Activated CD4-positive, alpha-beta T cell treated with anti-CD3 and anti-CD28 coated beads for 4 hours (primary cell): ENCODE measurements at places on chromosomes 13 and 19.

DNA sequence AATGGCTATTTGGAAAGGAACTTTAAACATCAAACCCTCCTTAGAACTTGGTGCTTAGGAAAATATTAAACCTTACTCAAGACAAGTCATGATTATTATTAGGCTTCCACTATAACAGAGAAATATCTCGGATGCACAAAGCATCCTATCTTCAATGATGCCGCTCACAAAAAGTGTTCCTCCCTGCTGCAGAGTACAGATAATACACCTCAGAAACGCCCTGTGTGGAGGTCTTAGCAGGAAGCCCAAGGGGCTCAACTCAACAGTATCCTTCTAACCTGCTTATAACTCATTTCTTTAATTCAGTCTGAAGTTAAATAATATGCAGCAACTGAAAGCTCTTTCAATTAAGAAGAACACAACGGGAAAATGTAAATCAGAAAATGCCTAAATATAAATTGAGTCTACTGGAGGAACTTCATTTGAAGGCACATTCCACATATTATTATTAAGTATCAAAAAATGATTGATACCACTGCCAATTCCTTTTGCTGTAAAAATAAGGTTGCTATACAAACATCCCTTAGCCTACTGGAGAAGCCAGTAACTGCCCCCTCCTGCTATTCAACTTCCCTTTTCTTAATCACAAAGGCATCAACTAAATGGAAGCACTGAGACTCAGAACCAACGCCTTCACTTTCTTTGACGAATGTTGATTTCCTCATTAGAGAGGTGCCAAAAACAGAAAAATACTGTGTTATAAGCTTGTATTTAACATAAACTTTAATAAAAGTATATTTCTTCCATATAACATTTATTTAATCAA, 12.0 kb downstream of the ELF1 start:
- DNase-seq: no peak

- no peak for DNase-seq
Measured at GRCh38 chr19:30344446-30345425, 27.4 kb upstream of the ZNF536 start.

DNA sequence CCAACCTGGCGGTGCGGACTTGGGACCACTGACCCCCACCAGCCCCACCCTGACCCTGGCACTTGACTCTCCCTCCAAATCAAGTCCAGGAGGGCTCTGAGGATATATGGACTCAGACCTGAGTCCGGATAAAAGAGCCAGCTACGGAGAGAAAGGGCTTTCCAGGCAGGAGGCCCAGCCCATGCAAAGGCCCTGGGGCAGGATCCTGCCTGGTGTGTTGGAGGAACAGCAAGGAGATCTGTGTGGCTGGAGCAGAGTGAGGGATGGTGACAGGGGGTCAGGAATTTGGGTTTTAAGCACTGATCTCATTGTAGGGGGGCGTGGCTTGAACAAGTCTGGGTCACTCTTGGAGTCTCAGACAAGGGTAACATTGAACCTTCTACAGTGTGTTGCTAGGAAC, 474 bp upstream of the ZNRF4 start:
- no peak for DNase-seq

DNA sequence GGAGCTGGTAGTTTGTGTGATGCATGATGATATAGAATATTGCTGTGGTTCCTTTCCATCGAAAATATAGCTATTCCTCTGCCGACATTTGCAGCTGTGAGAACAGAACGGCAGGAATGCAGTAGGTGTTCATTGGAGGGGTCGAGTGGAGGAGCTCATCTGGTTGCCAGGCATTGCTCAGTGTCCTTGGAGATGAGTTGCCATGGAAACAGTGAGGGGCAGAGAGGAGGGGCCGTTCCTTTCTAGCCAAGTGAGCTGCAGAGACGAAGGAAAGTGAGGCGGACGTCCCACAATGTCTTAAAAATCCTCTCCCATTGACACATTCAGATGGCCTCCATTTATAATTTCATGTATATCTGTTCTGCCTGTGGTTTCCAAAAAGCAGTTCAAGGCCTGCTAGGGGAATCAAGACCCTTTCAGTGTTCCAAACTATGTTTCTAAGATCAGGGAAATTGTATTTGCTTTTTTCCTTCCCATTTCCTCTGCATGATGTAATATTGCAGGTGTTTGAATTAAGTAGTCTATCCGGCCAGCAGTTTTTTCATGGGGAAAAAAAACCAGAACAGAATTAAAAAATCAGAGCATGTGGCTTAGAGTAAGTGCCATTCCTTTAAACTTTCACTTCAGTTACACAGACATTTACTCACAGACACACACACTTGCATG, 41.2 kb upstream of the ZNF835 start:
- DNase-seq: no peak

DNA sequence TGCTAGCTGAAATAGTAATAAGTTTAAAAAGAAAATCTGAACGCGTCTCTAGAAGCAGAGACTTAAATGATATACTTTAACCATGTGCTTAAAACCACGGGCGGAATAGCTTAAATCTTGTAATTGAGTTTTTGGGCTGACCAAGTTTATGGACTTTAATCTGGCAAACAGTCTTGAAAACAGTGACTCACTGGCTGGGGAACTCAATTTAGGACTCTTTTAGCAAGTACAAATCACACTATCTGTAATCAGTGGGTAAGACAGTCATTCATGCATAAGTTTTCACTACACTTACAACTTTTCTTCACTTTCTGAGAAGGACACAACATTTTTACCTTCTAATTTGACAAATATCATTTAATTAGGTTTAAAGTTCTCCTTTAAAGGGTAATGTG, 26.8 kb downstream of the ZNF627 start:
- DNase-seq: no peak
